ENCODE measurements at places on chromosomes 16 and 17.

- no peak for DNase-seq
These were observed 109.2 kb upstream of the NUDT7 start for GRCh38 chr16:77613095-77613494.

DNA sequence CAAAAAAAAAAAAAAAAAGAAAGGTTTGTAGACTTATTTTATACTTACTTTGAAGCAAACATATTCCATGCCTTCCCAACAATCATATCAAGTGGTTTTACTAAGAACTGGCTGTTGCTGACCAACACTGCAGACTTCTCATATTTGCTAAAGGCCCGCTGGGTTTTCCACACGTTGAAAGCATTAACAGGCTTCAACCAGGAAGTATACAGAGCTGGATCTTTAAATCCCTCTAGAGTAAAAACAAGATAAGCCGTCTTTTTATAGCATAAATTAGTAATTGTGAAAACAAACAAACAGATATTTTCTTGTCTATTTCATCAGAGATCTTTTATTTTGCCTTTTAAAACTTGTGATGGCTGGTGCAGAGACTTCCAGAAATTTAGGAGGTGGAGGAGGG, 29.1 kb downstream of the TUBD1 start:
- DNase-seq, result no peak

DNA sequence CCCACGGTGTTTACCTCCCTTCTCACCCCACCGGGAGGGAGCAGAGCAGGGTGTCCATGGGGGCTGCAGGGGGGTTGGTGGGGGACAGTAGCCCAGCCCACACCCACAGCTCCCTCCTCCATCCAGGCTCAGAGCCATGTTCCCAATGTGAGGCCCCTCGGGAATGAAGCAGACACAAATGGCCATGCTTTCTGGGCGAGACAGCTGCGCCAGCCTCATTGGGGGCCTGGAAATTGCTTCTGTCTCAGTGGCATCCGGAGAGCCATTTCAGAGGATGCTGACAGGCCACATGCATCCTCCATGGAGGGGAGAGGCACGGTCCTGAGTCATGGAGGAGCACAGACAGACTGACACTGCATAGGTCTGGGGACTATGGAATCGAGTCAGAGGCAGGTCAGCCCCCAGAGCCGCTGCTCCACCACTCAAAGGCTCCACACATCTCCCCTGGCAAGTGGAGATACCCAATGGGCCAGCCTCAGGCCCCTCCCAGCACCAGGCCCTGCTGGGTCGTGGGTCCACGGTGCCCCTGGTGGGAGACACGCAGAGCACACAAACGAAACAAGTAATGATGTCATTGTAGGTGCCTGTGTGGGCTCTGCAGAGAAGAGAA, 59.6 kb upstream of the ENPP7 start:
- no peak for DNase-seq

DNA sequence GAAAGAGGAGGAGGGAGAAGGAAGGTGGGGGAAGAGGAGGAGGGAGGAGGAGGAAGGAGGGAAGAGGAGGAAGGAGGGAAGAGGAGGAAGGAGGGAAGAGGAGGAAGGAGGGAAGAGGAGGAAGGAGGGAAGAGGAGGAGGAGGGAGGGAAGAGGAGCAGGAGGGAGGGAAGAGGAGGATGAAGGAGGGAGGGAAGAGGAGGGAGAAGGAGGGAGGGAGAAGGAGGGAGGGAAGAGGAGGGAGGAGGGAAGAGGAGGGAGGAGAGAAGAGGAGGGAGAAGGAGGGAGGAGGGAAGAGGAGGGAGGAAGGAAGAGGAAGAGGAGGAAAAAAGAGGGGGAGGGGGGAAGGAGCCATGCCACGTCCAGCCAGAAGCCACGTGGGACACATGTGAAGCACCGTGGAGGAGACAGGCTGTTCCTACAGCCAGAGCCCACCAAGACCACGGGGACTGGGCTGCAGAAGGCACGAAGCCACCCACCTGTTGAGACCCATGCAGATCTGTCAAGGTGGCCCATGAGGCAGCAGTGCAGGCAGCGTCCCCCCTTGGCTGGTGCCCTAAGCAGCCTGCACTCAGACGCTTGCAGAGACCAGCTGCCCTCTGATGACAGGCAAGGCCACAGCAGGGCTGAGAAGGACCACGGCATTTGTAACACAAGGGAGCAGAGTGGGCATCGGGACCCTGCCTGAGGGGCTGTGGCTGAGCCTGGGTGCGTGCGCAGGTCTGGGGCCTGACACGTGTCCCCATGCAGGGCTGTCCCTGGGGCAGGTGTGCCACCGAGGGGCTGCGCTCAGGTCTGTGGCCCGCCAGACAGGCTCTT, 10.3 kb downstream of the NDUFAF8 start:
- no peak for DNase-seq

GRCh38 chr16:86064431-86065250, 165.7 kb downstream of the IRF8 start:
- no peak for DNase-seq

GRCh38 chr16:53154513-53154912, 99.7 kb downstream of the CHD9 start:
- no peak for DNase-seq

GRCh38 chr16:4862639-4863038, 15.4 kb downstream of the UBN1 start:
- DNase-seq, result no peak

GRCh38 chr16:74275711-74276110, 20.9 kb upstream of the PSMD7 start:
- no peak for DNase-seq

GRCh38 chr17:55414983-55415382, 6.7 kb downstream of the MMD start:
- DNase-seq, result no peak

- DNase-seq, result no peak
These were observed 28.1 kb upstream of the ADAMTS18 start for GRCh38 chr16:77462894-77463293.

- no peak for DNase-seq
These were observed at the start of gene RSKR for GRCh38 chr17:28613931-28614381. TSS of gene RSKR (minus strand) at chr17:28614185. CDS start at chr17:28614161, 24 bp downstream.

DNA sequence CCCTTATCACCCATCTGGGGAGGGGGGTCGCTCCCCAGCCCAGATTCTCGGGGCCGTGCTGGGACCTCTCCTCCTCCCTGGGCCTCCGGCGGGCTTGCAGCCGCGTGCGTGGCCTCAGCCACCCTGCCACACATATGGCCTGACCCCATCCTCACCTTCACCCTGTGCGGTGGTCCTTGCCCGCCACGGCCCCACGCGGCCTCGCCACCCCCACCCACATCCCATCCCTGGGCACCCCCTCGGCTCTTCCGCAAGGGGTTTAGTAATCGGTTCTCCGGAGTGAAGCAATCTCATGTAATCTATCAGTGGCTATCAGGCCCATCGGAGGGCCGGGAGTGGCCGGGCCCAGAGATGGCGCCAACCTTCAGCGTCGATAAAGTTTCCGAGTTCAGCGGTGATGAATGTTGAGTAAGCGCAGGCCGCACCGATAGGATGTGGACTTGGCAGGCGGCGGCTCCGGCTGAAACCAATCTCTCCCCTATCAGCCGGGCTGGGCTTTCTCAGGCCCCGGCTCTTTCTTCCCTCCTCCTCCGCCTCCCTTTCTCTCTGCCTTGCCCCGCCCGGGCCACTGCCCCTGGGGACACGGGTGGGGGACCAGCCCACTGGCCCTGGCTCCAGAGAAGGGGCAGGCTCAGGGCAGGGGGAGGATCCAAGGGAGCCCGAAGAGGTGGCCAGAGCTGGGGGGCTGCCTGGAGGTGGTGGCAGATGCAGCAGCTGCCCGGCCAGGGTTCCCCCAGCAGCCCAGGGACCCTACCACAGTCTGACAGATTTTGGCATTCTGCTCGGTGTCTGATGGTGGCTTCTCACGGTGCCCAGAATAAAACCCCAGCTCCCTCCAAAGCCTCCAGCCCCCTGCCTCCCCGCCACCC, 20.8 kb downstream of the ZFPM1 start:
- DNase-seq, result no peak

DNA sequence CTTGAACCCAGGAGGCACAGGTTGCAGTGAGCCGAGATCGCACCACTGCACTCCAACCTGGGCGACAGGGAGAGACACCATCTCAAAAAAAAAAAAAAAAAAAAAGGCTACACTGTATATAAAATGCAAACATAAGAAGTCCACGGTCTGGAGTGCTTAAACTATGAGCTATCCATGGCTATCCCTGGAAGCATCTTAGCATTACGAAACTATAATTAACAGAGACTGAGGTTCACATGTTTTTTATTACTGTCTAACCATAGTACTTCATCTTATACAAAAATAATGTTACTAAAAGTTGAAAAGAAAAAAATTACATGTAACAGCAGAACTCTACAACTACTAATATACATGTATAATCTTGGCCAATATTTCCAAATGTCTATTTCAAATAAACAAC, 32.8 kb downstream of the HELZ start:
- DNase-seq, result no peak

- DNase-seq, result no peak
These were observed 121.3 kb upstream of the GOT2 start for GRCh38 chr16:58855291-58855863.

DNA sequence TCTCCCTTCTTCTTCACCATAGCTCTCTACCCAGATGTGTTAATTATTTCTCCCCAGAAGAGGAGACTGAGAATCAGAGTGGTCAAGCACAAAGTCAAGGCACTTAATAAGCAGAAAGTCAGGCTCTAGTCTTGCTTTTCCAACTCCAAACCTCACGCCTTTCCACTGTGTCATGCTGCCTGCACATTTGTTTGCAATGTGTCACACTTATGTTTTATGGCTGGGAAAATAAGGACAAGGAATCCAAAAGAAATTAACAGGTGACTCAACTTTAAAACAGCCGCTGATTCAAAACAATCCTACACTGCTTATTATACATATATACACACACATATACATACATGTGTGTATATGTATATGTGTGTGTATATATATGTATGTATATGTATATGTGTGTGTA, 255.7 kb upstream of the DYNLRB2 start:
- no peak for DNase-seq

DNA sequence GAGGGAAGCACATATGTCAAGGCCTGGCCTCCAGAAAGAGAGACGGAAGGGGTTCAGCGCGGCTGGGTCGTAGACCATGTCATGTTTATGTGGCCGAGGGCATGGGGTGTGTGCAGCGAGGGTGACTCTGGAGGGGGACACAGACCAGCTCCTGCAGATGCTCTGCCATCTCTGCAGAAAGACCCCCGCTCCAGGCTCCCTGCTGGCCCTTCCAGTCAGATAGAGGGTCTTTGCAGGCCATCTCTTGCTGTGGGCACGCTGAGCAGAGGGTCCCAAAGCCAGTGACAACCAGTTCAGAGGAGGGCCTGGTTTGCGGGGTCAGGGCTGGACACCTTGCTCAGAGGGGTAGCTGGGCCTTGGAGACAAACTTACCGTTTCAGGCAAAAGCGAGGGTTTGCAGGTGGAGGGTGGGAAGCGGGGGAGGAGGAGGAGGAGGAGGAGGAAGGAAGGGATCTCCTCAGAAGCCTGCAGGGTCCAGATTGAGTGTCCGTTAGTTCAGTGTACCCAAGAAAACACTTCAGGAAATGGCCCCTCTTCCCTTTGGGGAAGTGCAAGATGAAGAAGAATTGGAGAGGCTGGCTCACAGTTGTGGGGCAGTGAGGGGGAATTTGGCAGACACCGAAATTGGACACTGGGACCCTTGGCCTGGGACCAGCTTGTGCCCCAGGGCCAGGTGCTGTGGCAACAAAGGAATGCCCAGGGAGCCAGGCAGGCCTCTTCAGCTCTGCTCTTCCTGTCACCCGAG, 102.8 kb downstream of the CMIP start:
- DNase-seq, result no peak

DNA sequence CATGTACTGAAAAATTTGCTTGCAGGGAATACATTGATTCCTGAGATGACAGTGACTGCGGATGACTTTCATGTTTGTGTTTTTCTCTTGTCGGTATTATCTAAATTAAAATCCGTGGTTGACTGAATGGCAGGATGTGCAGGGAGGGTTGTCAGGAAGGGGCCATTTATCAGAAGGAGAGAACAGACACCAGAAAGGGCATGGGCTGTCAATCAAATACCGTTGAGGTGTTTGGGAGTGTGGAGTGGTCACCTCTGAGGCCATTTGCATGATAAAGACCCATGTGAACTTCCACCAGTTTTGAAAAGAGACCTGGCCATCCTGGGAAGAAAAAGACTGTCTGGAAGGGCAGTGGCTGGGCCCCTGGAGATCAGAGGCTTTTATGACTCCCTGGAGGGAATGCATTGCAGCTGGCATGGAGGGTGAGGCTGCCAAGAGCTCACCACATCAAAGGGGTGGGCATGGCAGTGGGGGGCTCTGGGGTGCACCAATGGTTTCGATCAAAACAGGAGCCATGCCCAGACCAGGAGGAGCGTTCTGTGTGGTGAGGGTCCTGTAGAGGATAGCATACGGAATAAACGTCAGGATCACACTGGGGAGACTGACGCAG, 67.1 kb downstream of the CYLD start:
- no peak for DNase-seq

DNA sequence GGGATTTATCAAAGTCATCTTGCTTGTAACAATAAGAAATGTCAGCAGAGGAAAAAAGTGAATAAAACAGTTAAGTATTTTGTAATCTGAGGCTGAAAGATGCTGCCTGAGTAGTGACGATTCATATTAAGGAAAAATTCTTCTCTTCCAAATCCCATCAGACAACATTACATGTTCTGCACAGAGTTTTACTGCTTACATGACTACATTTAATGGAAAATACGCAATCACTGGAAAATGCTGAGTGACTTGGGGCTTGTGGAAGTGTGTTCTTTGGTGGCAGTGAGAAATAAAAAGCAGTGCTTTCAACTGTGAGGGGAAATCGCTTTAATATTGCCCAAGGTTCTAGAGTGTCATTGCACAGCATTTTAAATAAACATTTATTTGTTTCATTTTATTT, 1025.2 kb upstream of the GOT2 start:
- no peak for DNase-seq

GRCh38 chr16:73053364-73054124, 5.6 kb upstream of the ZFHX3 start:
- no peak for DNase-seq

DNA sequence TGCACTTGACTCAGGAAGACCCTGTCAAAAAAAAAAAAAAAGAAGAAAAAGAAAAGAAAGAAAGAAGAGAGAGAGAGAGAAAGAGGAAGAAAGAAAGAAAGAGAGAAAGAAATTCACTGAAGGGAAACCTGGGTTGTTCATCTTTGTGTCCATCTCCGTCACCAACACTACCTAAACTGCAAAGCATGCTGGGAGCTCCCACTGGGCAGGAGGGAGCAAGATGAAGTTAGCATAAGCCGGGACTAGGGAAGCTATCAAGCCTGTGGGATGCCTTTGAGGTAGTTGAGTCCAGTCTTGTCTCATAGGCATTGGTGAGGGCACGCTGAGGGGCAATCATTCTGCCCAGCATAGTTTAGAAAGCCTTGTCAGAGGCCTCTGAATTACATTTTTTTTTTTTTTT, 7.6 kb upstream of the CBFB start:
- DNase-seq, result no peak

DNA sequence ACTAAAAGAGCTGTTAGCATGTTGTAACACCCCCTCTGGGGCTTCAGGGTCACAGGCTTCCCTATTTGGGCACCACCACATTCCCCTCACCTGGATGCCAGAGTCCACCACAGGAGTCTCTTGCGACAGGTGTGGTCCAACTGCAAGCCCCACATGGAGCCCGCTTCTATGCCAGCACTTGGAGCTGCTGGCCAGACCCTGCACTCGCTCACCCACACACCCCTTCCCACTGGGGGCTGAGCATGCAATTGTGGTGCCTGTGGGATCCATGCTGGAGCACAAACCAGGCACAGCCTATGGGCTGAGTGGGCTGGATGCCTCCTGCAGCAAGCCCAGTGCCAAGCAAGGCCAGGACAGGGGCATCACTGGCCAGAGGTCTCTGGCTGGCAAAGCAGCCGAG, 6.0 kb upstream of the BLMH start:
- DNase-seq, result no peak

Measured in skeletal muscle cell (primary cell).